Left forelimb (tissue), 1 donor: ENCODE measurements at places on chromosomes 12 and 14.

DNA sequence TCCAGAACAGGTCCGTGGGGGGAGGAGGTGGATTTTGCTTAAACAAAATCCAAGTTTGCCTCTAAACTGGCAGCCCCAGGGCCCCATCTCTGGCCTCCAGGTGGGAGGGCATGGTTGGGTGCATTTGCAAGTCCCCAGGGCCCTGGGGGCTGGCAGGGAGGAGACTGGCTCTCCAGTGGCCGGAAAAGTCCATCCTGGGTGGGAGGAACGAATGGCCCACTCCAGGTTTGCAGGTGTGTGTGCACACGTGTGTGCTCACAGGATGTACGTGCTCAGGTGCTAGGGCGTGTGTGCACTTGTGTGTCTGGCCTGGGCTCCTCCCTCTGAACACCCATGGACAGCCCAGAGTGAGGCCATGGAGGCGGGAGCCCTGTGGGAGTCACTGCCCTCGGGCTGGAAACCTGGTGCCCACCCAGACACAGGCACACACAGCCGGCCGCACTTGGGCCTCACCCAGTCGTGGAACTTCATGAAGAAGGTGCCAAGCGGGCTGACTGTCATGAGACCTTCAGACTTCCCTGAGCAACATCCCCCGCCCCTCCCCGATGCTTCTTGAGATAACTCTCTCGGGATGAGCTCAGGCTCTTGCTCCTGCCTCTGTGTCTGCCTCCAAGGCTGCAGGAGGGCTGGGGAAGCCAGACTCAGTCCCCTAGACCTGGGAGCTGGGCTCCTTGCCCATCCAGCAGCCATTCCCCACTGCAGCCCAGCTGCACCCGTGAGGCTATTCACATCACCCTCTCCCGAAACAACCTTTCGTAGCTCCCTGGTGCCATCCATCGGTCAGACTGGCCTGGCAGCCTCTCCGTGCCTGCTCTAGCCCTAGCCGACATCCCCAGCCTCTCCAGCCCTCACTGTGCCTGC, 9.4 kb downstream of the AHNAK2 start:
- DNase-seq = no peak

DNA sequence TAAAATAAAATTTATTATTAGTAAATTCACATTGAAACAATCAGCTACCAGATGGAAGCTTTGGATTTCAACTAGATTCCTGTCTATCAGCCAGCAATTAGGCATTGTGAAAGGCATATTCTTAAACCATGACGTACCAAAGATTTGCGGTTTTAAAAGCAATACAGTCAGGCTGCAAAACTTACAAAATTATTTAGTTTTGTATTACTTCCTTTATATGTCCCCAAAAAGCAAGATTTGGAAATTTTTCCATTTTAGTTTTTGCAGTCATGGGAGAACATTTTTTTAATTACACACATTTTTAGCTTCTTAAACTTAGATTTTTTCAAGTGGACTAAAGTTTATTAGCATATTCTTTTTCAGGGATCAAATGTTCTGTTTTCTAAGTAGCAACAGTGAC, 225.0 kb upstream of the KITLG start:
- DNase-seq = no peak

DNA sequence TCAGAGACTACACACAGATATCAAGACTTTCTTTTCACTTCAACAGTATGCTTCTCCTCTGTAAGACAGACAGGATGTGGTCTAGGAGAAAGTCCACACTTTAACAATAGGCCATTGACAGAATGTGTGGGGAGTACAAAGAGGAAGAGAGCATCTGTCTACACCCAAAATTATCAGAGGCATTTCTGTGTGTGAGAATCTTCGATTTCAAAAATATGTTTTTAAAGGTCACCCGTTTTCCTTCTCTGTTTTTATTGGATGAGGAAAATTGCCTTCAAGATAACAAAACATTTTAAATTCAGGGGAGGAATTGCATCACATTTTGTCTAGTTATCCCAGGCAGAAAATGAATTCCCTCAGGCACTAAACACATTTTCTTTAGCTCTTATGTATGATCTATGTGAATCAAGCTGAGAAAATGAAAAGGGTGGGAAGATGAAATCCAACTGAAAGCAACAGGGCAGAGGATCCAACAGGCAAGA, 16.4 kb downstream of the NAV3 start:
- DNase-seq = no peak

- no peak for DNase-seq
Measured at GRCh38 chr12:132651444-132652100, 33.0 kb downstream of the P2RX2 start.
